Cardiac septum (tissue), 1 donor: ENCODE measurements at places on chromosomes 16 and 17. TPM values are rescaled to one million over a fixed set of nuclear protein-coding genes. Genes with fewer than 3 reads are reported as not detected.

The BRICD5 gene
- total RNA-seq, result 7.0 TPM

The MEOX1 gene
- total RNA-seq, result 19.8 TPM

The CD300A gene
- total RNA-seq, result 2.6 TPM

The HBM gene
- total RNA-seq, result 1.2 TPM

The ZC3H18 gene
- total RNA-seq, result 20.6 TPM

The NDUFB10 gene
- 390 TPM for total RNA-seq

The CDRT15 gene
- not detected for total RNA-seq

The SPNS3 gene
- total RNA-seq, result 0.54 TPM
